AG04449 (cell line): ENCODE measurements at places on chromosomes 2 and 18.

- no peak for DNase-seq
Measured at GRCh38 chr2:20725782-20726181, 58.8 kb downstream of the GDF7 start.

DNA sequence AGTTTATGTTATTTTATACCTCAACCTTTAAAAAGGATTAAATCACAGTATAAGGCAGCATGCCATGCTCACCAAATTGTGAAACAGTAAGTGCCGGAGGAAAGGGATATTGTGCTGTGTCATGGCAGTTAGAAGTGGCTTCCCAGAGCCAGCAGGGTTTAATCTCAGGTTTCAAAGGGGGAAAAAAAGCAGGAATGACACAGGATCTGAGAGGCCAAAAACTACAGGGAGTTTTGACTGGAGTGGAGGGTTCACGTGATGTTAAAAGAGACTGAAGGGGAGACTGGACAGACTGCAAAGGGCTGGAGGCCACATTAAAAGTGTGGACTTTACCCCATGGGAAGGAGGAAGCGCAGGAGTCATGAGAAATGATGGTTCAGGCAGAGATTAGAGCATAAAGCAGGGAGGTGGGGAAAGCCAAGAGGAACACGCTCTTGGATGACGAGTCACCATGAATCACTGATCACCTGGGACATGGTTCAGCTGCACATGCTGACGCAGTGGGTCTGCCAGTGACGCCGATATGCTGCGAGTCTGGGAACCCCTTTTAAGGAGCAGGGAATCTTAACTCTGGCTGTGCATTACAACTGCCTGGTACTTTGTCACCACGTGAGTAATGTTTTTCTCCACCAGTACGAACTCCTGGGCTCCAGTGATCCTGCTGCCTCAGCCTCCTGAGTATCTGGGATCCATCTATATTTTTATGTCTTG lies 6.1 kb downstream of the CHMP1B start:
- DNase-seq = peak; percentile 98

DNA sequence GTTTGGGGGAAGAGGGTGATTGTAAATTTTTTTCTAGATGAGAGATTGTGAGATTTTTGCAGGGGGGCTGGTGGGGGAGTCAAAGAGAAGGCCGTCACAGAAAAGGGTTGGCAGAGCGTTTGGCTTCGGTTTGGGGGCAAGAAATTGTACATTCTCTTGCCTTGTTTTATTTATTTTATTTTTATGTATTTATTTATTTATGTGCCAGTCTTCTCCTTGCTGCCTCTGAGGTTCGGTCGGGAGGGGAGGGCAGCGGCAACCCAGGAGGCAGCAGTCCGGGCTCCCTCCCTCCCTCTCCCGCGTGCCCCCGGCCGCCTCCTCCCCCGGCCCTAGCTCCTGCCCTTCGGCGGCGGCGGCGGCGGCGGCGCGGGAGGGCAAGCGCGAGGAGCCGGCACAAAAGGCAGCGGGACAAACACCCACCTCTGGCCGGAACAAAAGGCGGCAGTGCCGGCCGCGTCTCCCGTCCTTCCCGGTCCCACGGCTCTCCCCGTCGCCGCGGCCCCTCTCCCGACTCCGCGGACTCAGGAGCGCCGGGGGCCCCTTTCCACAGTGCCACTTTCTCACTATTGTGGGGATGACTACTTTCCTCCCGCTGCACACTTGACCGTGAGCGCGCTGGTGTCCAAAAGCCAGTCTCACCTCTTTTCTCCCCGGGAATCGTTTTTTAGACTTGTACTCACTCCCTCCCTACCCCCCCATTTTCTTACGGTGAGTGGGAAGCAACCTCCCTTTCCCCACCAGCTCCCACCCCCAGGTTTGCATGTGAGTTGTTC lies 1.2 kb downstream of the BCL11A start:
- no peak for DNase-seq

GRCh38 chr18:13011719-13012118 lies 20.6 kb downstream of the CEP192 start:
- DNase-seq = no peak

GRCh38 chr2:101795033-101795432 lies 97.5 kb downstream of the MAP4K4 start:
- DNase-seq = no peak

- DNase-seq = no peak
Measured at GRCh38 chr2:145110668-145111356, 590.9 kb upstream of the ZEB2 start.

DNA sequence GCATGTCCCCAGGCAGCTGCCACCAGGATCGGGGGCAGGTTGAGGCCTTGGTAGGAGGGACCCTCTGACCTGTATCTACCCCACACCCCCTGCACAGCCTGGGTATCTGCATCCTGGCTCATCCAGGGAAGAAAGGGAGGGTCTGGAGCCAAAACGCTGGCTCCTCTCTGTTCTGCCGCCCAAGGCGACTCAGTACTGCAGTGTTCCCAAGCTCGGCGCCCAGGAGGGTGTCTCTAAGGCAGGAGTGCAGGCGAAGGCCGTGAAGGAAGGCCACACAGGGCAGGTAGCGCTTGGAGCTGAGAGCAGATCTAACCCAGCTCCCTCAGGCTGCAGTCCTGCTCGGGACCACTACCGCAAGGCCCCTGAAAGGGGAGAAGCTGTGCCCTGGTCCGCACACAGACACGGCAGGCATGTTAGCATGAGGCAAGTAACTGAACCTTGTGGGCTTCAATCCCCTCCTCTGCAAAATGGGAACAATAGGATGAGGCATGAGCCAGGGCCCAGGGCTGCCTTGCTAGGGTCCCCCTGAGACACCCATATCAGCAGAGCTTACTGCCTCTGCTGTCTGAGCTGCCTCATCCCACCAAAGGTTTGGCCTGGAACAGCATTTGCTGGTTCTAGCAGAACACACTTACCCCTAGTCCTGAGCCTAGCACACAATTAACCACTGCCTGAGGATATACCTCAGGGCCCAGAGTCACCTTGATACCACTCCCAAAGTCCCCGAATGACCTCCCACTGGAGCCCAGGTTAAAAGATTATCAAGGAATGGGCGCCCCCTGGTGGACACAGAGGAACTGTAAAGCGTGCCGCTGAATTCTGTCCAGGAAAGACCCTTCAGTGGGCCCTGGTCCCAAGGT lies 6.5 kb downstream of the PTMA start:
- DNase-seq = no peak

- no peak for DNase-seq
Measured at GRCh38 chr2:239917125-239917956, 107.8 kb downstream of the NDUFA10 start.

DNA sequence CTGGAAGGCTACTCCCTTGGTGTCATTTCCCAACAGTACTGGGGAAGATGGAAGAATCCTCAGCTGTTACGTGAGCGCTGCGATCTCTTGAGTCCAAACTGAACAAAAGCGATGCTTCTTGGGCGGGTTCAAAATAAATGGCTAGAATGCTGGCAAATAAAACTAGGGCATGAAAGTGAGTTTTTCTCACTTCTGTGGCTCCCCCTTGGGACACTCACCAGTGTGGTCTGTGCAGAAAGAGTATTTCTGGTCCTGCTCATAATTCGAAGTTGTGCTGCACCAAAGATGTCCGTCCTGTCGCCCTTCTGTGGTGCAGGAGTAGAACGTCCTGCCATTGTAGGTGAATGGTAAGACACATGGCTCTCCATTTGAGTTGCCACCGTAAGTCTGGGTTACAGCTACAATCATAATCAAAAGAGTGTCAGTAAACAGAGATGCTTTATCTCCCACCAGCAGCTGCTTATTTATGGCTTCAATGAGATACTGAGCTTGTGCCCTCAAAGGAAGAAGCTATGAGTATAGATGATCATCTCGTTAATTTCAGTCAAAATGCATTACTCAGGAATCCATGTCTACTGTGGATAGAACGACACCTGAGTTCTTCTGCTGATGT lies 11.8 kb downstream of the FN1 start:
- no peak for DNase-seq

GRCh38 chr18:76445741-76446232 lies 49.3 kb downstream of the ZNF516 start:
- DNase-seq = no peak
